ENCODE measurements at places on chromosomes 7 and 10. TPM values are rescaled to one million over a fixed set of nuclear protein-coding genes. Genes with fewer than 3 reads are reported as not detected.
A peak's percentile ranks its signal among the peaks of the same experiment; 100 is the strongest.

DNA sequence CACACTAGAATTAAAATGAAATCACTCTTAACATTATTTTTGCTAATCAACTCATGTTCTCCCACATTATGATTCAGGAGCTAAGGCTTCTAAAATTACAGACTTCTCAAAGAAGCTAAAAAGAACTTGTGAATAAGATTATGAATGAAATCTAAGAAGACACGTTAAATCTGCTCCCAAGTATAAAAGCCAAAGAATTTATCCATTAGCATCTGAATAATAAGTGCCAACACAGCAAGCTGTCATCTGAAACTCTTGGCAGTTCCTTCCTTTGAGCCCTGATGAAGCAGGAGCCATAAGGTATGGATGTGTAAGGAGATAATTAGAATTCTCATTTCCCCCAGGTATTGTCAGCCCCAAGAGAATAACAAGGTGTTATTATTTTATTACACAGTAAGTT lies 50.3 kb downstream of the TPK1 start:
- no peak for DNase-seq

DNA sequence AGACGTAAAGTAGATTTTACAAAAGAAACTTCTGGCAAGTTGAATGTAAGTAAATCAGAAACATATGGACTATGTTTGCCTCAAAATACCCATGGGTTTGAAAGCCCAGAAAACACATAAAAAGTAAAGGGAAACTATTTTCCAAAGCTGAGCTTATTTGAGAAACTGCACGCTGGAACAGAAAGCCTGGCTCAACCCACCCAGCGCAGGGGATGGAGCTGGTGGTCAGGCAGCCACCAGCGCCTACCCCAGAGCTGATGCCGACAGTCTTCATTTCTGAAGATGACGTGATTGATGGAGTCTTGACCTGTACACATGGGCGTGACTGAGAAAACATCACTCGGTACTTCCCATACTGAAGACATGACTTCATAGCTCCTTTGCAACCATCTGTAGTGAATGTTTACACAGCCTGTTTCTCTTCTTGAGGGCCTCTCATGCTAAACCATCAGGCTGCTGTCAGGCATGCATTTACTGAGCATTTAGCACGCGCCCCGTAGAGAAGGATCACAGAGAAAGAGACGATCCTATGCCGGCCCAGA lies 232.6 kb upstream of the AUTS2 start:
- DNase-seq: no peak

- DNase-seq: no peak
These were observed 6.2 kb downstream of the SLC26A4 start for GRCh38 chr7:107666790-107667189.

GRCh38 chr10:35124540-35124939 lies 2.1 kb upstream of the CREM start:
- DNase-seq: no peak

DNA sequence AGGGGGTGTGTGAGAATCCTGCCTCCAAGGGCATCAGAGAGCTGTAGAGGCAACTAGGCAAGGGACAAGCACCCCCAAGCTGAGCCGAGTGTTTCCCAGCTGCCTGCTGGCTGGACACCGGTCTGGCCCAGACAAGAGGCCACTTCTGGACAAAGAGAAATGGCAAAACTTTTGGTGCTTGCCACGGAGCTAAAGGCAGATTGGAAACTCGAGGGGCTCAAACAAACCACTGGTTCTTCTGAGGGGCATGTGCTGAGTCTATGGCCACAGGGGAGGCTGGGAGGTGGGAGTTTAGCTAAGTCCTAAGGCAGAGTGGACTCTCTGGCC lies 66.5 kb upstream of the INPP5A start:
- DNase-seq: no peak

DNA sequence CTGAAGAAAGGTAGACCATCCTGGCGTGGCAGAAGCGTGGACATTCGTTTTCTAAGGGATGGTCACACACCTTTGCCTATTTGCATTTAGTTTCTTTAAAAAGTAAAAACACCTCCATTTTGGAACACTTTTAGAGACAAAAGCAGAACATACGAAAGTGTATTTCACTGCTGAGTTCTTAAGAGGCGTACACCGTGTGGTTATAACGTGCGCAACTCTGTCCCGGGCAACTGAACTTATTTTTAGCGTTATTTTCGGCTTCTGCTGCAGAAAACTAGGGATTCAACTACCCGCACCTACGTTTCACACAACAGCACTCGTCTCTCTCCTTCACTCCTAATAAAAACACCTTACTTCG lies 557 bp upstream of the LSM8 start:
- DNase-seq: no peak

- DNase-seq: no peak
These were observed 560.9 kb downstream of the SDK1 start for GRCh38 chr7:3861941-3862340.

DNA sequence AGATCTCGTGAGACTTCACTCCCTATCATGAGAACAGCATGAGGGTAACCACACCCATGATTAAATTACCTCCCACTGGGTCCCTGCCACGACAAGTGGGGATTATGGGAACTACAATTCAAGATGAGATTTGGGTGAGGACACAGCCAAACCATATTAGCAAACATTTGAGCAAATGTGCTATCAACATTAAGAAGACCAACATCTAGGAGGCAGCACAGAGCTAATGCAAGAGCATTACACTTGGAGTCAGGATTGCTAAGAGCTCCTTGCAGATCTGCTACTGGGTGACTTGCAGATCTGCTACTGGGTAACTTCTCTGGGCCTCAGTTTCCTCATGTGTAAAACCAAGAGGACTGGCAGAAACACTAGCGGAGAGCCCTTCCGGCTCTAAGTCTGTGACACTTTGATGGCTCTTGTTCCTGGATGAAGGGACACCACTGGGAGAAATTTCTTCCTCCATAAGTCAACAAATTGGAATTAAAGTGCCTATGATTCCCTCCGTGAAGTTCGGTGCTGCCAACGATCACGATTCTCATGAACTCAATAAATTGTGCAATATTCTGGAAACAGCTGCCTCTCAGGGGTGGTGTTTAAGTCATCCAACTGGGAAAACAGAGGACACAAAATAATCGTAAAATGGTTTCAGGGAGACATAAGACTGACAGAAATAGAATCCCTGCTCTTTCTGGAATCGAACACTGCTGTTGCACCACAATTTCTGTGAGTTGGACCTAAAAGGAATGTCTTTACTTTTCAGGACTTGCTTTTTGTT lies 115.8 kb upstream of the ITGB1 start:
- no peak for DNase-seq

Gene NUDT5
- polyA plus RNA-seq: 76.1 TPM

GRCh38 chr10:61894133-61894532 lies 7.4 kb upstream of the ARID5B start:
- DNase-seq: no peak

DNA sequence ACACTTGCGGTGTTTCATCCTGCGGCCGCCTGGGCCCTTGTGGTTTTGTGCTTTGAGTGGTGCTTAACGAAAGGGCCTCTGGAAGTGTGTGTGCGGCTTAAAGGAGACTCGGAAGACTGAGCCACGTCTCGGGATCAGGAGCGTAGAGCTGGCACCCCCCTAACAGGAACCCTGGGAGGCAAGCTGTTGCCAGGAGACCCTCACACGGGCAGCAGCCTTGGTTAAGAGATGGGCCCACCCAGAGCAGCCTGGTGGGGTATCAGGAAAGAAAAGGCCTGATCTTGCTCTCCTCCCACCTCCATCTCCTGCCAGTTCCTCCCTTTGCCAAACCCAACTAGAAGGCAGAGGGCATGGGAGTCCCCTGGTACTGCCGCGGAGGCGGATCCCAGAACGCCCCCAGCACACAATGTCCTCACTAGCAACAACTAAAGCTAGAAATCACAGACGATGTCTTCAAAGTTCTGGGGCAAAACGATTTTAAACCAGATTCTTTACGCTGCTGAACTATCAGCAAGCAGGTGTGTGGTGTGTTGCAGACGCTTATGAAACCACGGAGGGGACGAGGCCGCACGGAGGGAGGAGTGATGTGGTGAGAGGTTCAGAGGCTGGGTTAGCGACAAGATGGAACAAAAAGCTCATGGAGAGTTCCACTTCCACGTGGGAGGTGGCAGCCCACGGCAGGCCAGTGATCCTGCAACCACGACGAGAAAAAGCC lies 67.0 kb upstream of the INPP5A start:
- no peak for DNase-seq

DNA sequence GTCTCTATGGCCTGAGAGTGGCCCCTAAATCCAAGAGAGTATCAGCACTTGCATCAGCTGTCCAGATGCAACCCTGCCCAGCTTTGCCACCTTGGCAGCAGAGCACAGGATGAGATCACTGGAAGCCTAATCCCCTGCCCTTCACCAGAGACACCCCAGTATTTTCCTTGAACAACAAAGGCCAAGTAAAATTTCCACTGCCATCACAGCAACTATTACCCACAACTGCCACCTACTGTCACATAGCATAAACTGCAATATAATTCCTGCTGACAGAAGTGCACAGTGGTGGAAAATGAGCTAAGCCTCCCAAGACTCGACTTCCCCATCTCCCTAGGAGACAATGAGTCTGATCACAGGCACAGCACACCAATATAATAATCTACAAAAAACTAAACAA lies 462.8 kb upstream of the ZWINT start:
- no peak for DNase-seq

DNA sequence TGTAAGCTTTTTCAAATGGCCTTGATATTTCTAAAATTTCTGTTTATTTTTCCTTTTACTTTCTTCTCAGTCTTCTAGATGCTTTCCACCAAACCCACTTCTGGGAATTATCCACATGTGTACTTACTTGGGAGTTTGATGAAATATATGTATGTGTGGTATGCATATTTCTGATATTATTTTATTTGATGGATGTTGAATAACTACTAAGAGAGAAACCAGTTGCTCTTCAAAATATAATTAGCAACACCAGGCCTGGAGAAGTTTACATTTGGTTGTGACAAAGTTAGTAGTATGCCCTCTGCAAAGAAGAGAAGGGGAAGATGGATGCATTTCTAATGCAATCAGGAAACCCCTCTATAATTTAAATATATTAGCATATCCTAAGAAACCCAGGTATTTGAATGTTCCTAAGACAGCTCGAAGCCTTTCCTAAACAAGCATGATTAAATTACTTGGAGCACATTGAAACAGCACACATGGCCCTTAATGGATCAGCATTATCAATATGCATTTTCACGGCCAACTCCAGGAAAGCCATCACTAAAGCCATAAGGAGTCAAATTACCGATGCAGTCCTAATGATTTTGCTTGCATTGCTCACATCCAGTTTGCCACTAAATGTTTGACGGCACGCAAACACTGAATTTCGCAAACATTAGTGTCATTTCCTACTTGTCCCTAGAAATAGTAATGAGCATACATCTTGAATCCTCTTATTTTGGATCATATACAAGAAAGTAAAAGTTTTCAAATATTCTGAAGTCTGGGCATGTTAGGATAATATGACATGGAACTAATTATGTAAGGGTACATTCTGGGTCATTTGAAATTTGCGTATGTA lies 393.8 kb downstream of the EXOC4 start:
- no peak for DNase-seq

DNA sequence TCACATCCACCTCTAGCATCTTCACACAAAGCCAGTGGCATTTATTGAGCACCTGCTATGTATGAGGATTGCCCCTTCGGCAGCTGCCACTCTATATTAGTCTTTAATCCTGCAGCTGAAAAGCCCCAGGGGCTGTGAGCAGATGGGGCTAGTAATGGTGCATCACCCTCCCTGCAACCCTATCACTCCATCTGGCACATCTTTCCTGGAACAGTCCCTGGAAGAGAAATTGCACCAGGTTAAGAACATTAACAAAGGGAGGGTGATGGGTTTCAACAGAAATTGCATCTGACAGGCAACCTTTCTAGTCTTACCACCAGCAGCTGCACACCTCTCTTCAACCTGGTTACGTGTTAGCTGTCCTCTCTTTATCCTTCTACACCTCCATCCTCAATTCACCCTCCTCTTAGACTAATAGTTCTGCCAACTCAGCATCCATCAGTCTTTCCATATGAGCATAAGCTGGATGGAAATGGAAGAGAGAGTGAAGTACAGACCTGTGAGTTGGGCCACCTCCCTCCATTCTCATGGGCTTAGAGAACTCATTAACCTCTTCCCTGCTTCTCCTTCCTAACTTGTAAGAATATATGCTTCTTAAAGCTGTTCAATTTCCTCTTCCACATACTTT lies 168.6 kb upstream of the NEBL start:
- no peak for DNase-seq

GRCh38 chr7:39594988-39595620 lies 28.3 kb upstream of the RALA start:
- no peak for DNase-seq

Gene WBP1L
- 48.1 TPM for polyA plus RNA-seq

Gene WDR11
- polyA plus RNA-seq: 69.4 TPM

GRCh38 chr10:87960230-87960629 lies 96.8 kb downstream of the PTEN start:
- DNase-seq: no peak

- DNase-seq: no peak
These were observed 500.3 kb upstream of the MKI67 start for GRCh38 chr10:128626397-128627000.

Gene RBP3
- polyA plus RNA-seq: 0.07 TPM

DNA sequence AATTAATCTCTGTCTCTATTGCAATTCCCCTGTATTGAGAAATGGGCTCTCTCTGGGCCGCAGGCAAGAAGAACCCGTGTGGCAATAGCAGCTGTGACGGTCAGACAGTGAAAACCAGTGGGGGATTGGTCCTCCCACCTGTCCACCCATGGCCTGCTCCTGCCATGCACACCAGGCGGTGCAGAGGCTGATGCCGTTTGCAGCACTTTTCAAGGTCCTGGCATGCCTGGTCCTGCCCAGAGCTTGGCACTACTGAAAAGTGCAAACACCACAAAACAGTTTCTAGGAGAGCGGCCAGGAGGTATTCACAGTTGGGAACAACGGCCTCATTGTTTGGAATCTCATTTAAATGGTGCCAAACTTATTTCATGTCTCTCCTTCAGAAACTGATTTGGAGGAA lies 41.5 kb downstream of the PSPH start:
- no peak for DNase-seq

Gene PGAM2
- 2.4 TPM for polyA plus RNA-seq

GRCh38 chr7:50812841-50813475 lies 30.3 kb upstream of the GRB10 start:
- DNase-seq: peak; percentile 49

DNA sequence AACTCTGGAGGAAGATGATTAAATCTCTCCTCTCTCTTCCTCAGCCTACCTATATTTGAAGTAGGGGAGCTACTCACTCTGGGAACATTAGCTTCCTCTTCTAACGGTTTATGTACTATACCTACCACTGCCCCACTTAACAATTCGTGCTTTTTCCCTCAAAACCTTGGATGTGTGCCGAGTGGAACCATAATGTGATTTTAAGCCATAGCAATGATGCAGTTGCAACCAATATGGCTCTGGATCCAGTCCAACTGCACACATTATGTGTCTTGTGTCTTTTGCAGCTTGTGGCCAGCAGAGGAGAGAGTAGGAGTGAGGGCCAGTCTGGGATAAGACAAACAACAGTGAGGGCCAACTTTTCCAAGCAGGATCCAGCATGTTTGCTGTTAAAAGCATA lies 170.7 kb downstream of the GATA3 start:
- no peak for DNase-seq

Measured in right renal pelvis (tissue), 4 donors.